ENCODE measurements at places on chromosomes 16 and 17.

DNA sequence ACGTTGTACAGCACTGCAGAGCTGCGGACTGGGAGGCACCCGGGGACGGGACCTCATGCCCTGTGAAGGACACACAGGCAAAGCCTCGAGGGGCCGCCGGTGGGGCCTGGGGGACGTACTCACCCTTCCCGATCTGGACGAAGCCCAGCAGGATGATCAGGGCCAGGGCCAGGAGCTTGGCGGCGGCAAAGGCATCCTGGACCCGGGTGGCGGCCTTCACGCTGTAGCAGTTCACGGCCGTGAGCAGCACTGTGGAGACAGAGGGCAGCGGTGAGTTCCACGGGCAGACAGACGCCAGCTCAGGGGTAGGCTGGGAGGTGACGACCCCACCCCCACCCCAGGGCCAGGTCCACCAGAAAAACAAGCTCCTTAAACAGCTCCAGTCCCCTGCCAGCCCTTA, 17.7 kb downstream of the SLC7A5 start:
- DNase-seq = no peak

- DNase-seq = no peak
Observed at GRCh38 chr17:19024101-19025078, 19.8 kb upstream of the FAM83G start.

GRCh38 chr17:76051561-76051960, 20.8 kb downstream of the SRP68 start:
- no peak for DNase-seq

- DNase-seq = no peak
Observed at GRCh38 chr16:50440531-50440930, 71.7 kb upstream of the BRD7 start.

DNA sequence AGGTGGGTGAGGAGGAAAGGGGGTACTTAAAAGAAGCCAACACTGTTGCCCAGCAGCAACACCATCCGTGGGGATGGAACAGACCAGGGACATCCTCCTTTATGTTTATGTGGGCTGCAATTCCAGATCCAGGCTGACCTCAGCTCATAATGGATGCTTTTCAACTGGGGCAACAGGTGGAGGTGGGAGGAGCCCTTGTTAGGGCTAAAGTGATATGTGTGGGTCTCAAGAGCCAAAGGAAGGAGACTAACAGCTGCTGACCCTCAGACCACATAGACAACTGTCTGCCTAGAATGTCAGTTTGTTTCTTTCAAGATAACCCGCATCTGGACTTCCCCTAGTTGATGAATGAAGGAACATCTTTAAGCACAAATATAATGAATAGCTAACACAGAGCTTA, 2.0 kb upstream of the INPP5K start:
- no peak for DNase-seq

- DNase-seq = peak; percentile 74
Observed at GRCh38 chr17:66466840-66467367, 164.5 kb downstream of the PRKCA start.

DNA sequence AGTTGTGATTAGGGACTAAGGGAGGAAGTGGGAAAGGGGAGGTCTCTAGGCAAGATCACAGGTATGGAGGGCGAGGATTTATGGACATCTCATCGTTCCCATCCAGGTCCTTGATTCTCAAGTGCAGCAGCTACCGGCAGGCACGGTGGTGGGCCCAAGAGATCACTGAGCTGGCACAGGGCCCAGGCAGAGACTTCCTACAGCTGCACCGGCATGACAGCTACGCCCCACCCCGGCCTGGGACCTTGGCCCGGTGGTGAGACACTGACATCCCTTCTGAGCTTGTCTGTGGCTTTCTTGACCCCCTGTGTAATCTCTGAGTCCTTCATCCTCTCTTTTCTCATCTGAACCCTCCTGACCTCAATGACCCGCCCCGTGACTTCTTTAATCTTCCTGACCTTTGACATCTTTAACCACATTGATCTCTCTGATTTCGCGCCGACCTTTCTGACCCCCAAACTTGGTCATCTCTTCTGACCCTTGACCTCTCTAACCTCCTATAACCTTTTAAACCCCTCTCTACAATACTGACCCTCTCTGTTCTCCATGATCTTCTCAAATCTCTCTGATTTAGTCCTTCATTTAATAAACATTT, 3.8 kb downstream of the PLD2 start:
- DNase-seq = no peak

GRCh38 chr17:10082795-10083194, 115.6 kb downstream of the GAS7 start:
- DNase-seq = no peak

- DNase-seq = no peak
Observed at GRCh38 chr17:77096570-77097214, 44.1 kb upstream of the SEC14L1 start.

DNA sequence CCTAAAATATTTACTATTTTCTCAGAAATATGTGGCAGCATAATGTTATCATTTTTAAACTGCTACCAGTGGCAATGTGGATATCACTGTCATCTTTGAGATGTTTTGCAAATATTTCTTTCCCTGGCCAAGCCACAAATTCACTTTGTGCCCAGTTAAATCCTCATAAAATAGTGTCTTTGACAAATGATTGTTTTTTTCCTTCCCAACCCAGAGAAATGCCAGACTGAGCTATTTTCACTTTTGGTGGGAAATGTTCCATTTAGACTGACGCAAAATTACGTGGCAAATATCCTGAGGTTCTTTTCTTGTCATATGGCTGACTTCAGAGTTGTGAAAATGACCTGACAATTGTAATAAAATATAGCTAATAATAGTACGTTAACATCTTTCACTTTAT, 807.0 kb upstream of the SOX9 start:
- DNase-seq = no peak

DNA sequence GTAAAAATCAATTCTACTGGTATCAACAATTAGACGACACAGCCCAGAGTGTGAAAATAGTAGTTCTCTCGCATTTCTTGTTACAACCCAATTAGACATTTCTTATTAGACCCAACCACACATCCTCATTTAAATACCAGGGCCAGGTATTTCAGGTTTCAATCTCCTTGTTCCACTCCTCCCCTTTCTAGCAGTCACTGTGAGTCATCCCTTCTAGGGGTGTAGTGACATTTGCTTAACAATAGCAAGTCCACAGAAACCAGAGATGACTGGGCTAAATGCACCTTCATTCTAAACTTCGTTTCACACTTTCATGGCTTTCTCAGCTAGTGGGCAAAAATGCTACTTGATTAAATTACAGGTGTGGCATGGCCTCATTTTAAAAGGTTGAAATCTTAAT, 116.9 kb upstream of the CACNG3 start:
- peak; percentile 27 for DNase-seq

DNA sequence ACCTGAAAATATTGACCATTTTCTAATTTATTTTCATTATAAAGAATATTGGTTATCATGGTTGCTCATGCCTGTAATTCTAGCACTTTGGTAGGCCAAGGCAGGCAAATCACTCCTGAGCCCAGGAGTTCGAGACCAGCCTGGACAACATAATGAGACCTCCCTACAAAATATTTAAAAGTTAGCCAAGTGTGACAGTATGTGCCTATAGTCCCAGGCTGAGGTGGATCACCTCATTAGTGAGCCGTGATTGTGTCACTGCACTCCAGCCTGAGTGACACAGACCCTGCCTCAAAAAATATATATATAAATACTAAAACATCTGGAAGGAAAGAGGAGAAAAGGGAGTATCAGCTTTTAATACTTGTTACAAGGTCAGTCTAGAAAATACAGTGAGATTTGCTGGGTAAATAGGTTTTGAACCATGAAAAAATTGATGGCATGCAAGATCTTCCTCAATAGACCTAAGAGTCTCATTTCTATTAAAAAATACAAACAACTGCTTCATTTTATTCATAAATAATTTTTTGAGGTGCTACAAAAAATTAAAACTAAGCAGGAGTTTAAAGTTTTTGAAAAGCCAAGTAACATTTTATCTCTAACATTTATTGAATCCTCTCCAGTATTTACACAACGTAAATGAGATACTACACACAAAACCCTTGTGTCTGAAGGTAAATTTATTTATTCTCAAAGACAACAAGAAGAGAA, 47.7 kb downstream of the TUBD1 start:
- no peak for DNase-seq

DNA sequence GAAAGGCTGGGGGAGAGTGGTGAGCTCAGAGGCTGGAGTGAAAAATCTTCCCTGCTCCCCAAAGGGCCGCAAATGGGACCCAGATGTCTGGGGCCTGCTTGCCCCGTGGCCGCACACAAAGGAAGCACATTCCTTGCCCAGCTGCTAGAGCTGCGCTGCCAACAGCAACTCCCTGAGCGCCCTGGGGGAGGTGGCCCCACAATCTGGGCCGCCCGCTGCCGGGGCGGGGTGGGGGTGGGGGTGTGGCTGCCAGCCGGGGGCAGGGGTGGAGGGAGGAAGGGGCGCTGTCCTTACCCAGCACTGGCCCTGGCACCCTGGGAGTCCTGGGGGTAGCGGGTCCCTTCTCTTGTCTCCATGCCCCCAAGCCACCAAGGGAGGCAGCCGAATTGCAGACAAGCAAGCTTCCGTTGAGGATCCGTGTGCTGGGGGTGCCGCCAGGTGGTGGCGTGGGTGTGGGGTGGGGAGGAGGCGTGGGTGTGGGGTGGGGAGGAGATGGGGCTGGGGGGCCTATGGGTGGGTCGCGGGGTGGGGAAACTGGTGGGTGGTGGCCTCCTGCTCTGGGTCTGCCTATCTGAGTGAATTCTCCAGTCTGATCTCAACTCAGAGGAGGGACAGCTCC, 48.4 kb upstream of the PABPN1L start:
- no peak for DNase-seq

- peak; percentile 44 for DNase-seq
Observed at GRCh38 chr17:81309140-81309858, 14.2 kb upstream of the SLC38A10 start.

- DNase-seq = no peak
Observed at GRCh38 chr16:84989749-84990620, 21.4 kb downstream of the ZDHHC7 start.

GRCh38 chr16:13988038-13988437, 68.1 kb downstream of the ERCC4 start:
- no peak for DNase-seq

GRCh38 chr16:50884066-50884860, 142.4 kb downstream of the CYLD start:
- peak; percentile 43 for DNase-seq

- no peak for DNase-seq
Observed at GRCh38 chr16:83870830-83871229, 28.1 kb upstream of the MLYCD start.

DNA sequence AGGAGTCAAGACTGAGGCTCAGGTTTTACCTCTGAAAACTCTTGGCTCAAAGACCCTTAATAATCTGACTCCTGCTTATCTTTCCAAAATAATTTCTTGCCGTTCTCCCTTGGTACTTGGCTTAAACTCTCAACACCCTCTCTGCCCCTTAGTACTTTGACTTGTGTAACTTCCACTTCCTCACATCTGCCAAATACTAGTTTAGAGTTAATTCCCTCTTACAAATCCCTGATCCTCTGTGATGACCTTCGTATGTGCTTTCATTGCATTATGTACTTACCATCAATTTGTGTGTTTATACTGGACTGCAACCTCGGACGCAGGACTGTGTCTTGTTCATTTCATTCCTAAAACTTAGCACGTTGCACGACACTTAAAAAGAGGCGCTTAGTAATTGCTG, 35.2 kb downstream of the ZNF207 start:
- no peak for DNase-seq

GRCh38 chr17:27631411-27631760, 398 bp downstream of the LGALS9 start:
- DNase-seq = no peak

- DNase-seq = no peak
Observed at GRCh38 chr17:16939606-16940115, 32.3 kb downstream of the TNFRSF13B start.

DNA sequence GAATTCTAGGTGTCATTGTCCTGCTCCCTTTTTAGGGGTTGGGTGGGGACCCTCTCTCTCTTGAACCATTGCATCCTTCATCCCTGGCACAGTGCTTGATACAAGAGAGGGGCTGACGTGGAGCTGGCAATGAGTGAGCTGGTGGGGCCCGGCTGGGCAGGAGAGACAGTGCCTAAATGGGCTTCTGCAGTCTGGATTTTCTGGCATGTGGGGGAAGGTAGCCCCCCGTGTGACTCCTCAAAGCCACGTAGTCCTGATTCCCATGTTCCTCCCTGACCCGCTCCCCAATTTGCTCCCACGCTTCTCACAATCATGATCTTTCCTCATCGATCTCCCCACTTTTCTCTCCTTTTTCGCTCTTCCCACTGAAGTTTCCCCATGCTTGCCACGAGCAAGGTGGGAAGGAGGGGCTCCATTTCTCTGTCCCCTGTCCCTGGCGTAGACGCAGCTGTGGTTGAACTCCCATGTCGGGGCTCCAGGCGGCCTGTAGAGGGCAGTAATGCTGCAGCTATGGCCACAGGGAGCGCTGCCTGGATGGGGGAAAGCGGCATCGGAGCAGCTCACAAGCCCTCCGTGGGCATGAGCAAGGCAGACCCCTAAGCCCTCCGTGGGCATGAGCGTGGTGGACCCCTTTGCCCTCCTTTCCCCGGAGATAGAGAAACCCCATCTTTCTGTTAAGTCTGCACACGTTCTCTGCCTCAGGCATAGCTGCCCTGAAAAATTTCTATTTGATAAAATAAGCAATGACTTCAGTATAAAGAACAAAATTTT, 47.5 kb downstream of the HAPSTR1 start:
- DNase-seq = peak; percentile 76

GRCh38 chr17:64313534-64313933, 50.5 kb upstream of the TEX2 start:
- no peak for DNase-seq

- DNase-seq = no peak
Observed at GRCh38 chr17:79325709-79326430, 251.2 kb downstream of the ENGASE start.

DNA sequence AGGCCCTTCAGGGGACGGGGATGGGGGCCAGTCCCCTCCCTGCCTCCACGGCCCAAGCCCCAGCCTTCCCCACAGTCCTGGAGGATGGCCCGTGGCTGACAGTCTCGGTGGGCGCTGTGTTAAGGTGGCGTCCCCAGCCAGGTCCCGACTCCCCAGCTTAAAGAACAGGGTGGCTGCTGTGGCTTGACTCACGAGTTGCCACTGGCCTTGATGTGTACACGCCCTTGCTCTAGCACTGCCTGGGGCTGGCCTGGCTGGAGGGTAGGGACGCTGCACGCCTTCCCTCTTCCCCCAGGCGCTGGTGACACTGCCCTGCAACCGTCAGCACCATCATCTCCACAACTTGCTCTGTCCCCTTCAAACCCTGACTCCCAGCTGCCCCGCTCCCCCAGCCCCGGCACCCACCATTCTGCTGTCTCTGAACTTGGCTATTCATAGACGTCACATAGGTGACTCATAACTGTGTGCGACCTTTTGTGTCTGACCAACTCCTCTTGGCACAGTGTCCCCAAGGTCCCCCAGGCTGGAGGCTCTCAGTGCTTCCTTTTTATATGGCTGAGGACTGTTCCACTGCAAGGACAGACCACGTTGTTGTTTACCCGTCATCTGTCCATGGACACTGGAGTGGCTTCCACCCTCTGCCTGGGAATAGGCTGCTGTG, 6.3 kb downstream of the GNPTG start:
- DNase-seq = no peak

- no peak for DNase-seq
Observed at GRCh38 chr17:42038221-42038973, 12.0 kb downstream of the C17orf113 start.

All from activated T-cell treated with anti-CD3 and anti-CD28 coated beads, Interleukin-2, amount 50 U/mL, for 72 hours (primary cell).